ENCODE measurements at places on chromosomes 11 and 22. TPM values are rescaled to one million over a fixed set of nuclear protein-coding genes. Genes with fewer than 3 reads are reported as not detected.

Gene TRPM5
- 0.23 TPM for total RNA-seq

Gene RIMBP3C
- 4.9 TPM for total RNA-seq

DNA sequence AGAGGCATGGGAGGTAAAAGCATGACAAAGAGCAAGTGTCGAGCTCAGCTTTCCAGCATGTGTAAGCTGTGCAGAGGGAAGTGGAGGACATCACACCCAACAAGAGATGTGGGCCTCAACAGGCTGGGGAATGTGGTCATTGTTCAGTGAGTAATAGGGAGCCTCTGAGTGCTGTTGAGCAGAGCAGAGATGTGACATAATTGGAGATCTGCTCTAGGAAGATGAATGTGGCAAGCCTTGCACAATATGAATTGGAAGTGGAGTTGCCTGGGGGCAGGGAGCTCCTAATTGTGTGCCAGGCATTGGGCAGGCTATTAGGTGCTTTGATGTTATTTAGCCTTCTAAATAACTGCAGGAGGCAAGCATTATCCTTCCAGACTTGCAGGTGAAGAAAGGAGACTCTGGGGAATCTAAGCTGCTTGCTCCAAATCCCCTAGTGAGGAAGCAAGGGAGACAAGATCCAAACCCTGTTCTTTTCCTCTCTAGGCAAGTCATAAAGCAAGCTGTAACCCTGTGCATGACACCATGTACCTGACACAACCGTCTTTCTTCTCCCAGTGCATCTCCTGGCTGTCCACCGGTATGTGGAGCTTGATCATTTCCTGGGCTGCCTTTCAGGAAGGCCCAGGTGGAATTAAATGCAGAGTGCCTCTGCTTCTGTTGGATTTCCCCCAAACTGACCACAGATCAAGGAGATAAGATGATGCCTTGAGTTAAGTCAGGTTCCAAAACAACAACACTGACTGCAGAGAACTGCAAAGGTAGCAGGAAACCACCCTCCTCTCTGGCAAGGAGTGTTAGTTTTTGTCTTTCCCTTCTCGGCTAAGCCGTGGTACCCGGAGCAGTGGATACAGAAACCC is 221.4 kb downstream of the TENM4 start:
- no peak overlapping the region for H3K4me3 ChIP-seq
- H3K4me1 ChIP-seq: no peaks in the 10 kb centered on the region
- DNase-seq: no peak
- H3K36me3 ChIP-seq: no peaks in the 10 kb centered on the region

DNA sequence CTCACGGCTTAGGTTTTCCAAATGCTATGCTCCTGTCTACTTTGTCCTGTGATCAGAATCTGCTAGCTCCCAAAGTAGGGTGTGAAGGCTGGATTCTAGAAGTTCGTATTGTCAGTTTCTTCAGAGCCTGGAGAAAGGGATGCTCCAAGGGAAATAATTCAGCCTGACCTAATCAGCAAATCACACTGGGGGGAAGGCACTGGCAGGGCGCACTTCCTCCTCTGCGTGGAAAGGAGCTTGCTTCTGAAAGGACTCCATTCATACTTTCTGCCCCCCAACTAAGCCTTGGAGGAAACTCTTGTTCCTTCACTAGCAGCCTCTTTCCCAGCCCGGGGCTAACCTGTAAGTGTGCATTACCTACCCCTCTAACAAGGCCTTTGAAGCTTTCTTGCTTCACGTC is 165.9 kb downstream of the NAV2 start:
- no peaks in the 10 kb centered on the region for H3K4me1 ChIP-seq
- H3K4me3 ChIP-seq: no peak overlapping the region
- no peaks in the 10 kb centered on the region for H3K36me3 ChIP-seq
- no peaks in the 10 kb centered on the region for H3K27me3 ChIP-seq
- no peak overlapping the region for H3K27ac ChIP-seq
- no peak for DNase-seq

Gene MUC2
- total RNA-seq: not detected

- H3K4me1 ChIP-seq: no peaks in the 10 kb centered on the region
- no peak for DNase-seq
- H3K4me3 ChIP-seq: no peak overlapping the region
- H3K36me3 ChIP-seq: no peaks in the 10 kb centered on the region
- no peaks in the 10 kb centered on the region for H3K27me3 ChIP-seq
Measured at GRCh38 chr11:13429288-13429687, 33.7 kb downstream of the BTBD10 start.

Gene ISX
- total RNA-seq: not detected

DNA sequence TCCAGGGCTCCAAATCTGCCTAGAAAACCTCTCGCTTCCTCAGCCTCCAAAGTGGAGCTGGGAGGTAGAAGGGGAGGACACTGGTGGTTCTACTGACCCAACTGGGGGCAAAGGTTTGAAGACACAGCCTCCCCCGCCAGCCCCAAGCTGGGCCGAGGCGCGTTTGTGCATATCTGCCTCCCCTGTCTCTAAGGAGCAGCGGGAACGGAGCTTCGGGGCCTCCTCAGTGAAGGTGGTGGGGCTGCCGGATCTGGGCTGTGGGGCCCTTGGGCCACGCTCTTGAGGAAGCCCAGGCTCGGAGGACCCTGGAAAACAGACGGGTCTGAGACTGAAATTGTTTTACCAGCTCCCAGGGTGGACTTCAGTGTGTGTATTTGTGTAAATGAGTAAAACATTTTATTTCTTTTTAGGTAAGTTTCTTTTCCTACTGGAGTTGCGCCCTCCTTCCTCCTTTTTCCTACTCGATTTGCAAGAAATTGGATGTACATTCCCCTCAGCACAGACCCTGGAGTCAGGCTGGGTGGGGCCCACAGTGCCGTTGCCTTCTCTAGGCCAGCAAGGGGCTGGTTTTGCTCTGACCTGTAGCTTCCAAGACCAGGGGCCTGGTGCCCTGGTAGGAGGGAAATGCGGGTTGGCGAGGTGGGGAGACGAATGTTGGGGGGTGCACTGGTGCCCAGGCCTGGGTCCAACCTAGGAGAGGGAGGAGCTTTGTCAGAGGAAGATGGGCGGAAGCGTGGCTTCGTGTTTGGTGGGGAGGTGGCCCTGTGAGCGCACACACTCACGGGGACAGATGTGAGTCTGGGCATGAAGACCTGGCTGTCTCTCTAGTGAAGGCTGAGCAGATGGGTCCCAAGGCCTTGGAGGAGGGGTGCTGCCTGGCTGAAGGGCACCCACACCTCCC is 50.6 kb downstream of the ST14 start:
- H3K27ac ChIP-seq: no peak overlapping the region
- no peaks in the 10 kb centered on the region for H3K27me3 ChIP-seq
- H3K4me3 ChIP-seq: no peak overlapping the region

Gene HSD17B12
- 14.0 TPM for total RNA-seq

- peaks cover 44% of the 10 kb centered on the region for H3K36me3 ChIP-seq
- no peak overlapping the region for H3K4me3 ChIP-seq
- no peak for DNase-seq
- H3K27me3 ChIP-seq: no peaks in the 10 kb centered on the region
Measured at GRCh38 chr11:65293909-65294381, 20.7 kb upstream of the CDC42EP2 start.

GRCh38 chr11:75852406-75853017 is 37.5 kb downstream of the UVRAG start:
- no peaks in the 10 kb centered on the region for H3K36me3 ChIP-seq
- peaks cover 14% of the 10 kb centered on the region for H3K4me1 ChIP-seq
- H3K27me3 ChIP-seq: no peaks in the 10 kb centered on the region

GRCh38 chr11:70511345-70511744 is 113.0 kb downstream of the CTTN start:
- no peak for DNase-seq
- no peaks in the 10 kb centered on the region for H3K36me3 ChIP-seq
- no peak overlapping the region for H3K4me3 ChIP-seq
- no peaks in the 10 kb centered on the region for H3K4me1 ChIP-seq

DNA sequence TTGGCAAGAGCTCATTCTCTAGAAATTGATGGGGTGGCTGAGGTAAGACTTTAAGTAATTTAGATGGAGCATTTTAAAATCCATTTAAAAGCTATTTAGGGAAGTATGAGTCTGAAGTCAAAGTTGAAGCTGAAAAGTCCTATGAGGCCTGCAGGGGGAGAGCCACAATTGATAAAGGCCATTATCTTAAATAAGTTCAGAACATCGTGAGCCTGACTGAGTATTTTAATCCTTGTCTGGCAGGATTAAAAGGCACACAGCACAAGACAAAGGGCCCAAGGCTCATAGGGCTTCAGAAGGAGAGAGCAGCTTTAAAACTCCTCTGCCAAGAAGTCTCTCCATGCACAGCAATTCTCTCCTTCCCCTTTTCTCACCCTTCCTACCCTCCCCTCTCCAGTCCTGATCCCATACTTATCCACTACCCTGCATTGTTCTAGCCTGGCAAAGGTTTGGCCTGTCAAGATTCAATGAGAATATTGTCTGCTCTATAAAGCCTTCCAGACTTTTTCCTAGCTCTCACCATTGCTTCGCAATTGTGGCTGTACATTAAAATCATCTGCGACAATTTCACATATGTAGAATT is 1312.9 kb downstream of the FAM181B start:
- H3K4me3 ChIP-seq: no peak overlapping the region
- H3K27me3 ChIP-seq: no peaks in the 10 kb centered on the region
- no peak overlapping the region for H3K27ac ChIP-seq
- H3K36me3 ChIP-seq: no peaks in the 10 kb centered on the region

DNA sequence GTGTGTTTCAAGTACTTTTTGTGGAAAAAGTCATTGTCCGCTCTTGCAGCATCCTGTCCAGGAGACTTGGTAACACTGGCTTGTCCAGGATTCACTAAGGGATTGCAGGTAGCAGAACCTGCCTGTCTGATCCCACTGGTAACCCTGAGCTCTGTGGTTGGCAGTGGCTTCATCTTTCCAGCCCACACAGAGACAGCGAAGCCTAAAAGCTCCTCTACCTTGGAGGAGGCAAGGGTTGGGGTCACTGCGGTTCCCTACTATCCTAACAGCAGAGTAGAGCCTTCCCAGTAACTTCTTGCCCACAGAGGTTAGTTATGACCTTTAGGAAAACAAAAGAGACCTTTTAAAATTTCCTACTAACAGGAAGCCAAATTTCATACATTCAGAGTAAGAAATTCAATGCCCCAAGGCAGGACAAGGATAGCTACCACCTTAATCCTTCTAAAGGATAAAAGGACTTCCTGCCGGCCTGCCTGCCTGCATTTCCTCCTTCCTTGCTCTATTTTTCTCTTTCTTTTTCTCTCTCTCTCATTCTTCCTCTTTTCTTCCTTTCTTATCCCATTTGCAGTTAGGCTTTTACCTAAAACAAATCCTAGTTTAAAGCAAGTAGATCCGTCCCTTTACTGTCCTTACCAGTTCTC is 8.4 kb upstream of the RCN1 start:
- H3K27ac ChIP-seq: no peak overlapping the region
- H3K36me3 ChIP-seq: no peaks in the 10 kb centered on the region
- H3K4me3 ChIP-seq: no peak overlapping the region
- no peak for DNase-seq
- H3K4me1 ChIP-seq: no peaks in the 10 kb centered on the region
- H3K27me3 ChIP-seq: no peaks in the 10 kb centered on the region

DNA sequence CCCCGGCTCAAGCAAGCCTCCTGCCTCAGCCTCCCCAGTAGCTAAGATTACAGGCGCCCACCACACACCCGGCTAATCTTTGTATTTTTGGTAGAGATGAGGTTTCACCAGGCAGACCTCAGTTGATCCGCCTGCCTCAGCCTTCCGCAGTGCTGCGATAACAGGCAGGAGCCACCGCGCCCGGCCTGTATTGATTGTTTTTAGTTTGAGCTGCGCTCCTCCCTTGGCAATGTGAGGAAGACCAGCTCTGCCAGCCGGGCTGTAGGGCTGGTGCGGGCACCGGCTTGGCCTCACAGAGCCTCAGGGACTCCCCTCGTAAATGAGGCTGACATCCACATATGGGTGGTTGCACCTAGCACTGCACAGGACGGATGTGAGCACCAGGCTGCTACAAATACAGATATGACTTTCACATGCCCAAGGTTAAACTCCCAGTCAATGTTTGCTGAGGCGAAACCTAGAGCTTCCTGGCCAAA is 7.5 kb upstream of the SLC2A11 start:
- H3K27me3 ChIP-seq: no peaks in the 10 kb centered on the region
- no peak for DNase-seq
- H3K36me3 ChIP-seq: no peaks in the 10 kb centered on the region
- H3K4me3 ChIP-seq: no peak overlapping the region
- peaks cover 7% of the 10 kb centered on the region for H3K4me1 ChIP-seq

DNA sequence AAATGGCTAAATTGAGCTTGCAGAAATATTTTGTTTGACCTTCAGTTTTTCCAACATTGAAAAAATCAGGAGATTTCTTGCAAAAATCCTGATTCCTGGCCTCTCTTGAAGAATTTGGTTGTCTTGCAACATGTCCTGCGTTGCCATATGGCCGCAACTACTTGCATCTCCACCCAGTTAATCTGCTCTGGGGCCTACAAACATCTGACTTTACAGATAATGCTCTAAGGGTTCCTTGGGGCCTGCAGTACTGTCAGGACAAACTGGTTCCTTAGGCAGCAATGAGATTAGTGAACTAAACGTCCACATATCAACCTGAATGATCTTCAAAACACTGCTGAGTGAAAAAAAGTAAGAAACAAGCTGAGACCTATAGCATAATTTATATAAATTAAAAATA is 36.6 kb upstream of the FEZ1 start:
- no peaks in the 10 kb centered on the region for H3K27me3 ChIP-seq
- no peak for DNase-seq
- no peaks in the 10 kb centered on the region for H3K4me1 ChIP-seq
- no peak overlapping the region for H3K27ac ChIP-seq
- no peak overlapping the region for H3K4me3 ChIP-seq

All from CD4-positive, alpha-beta memory T cell (primary cell).